CD4-positive, alpha-beta T cell treated with Interleukin-15 for 4 hours (primary cell): ENCODE measurements at places on chromosomes 1 and 21.

DNA sequence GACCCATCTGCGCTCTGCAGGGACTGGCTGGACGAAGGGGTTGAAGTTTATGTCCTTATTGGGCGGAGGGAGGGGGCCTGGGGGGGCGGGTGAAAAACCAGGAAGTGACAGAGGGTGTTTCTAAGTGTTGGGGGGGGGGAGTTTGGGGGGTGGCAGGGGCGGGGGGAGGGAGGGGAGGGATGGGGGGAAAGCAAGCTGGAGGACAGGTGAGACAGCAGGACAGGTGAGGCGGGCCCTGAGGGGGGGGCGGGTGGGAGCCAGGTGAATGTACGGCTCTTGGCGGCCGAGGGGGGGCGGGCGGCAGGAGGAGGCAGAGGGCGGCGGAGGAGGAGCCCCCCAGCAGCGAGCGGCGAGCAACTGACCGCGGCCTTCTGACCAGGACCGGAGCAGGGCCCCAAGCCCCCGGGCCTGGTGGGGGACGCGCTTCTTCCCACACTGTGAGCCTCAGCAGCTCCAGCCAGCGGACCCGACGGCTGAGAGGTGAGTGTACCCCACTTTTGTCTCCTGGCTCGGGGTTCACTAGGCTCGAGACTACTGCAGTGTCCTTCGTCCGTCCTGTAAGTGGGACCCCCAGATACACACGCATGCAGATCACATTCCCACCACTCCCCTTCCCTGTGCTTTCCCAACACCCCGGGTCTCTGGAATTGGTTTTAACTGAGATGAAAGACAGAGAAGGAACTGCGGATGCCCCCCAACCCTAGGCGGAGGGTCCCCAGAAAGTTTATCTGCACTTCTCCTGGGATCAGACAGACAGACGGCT, at the start of gene ZBTB7B:
Gene ZBTB7B (plus strand): TSS at position 339 of the 763 bp plus-strand sequence. CDS start 11,859 bp downstream, outside the sequence.
- no peak for DNase-seq

- no peak for DNase-seq
Observed at GRCh38 chr1:227728892-227729143, 6.3 kb downstream of the JMJD4 start.

DNA sequence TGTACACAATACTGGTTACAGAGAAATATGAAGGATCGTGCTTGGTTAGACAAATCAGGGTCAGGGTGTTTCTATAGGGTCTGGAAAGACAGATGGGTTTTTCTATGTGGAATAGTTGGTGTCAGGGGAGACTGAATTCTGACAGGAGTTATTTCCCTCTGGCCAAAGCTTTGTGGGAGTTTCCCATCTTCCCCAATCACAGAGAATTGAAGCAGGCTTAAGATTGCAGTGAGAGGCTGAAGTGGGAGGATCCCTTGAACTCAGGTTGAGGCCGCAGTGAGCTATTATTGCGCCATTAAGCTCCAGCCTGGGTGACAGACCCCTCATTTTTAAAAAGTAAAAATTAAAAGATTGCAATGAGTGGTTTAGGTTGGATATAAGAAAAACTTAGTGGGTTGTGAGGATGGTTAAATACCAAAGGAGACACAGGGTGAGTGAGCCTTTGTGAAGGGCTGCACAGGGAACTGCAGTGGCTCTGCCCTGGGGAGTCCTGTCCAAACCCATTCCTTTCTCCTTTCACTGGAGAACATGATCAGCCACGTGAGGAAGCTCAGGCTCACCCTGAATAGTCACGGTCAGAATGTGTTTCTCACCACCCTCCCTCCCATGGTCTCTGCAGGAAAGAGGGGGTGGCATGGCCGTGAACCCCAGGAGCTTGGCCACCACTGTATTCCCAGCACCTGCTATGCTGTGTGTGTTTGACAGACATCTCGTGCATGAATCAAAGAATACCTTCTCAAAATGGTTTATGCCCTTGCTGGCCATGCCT, 101.2 kb downstream of the INTS7 start:
- no peak for DNase-seq

GRCh38 chr1:198929961-198930599, 291.2 kb downstream of the PTPRC start:
- DNase-seq, result peak; percentile 38

DNA sequence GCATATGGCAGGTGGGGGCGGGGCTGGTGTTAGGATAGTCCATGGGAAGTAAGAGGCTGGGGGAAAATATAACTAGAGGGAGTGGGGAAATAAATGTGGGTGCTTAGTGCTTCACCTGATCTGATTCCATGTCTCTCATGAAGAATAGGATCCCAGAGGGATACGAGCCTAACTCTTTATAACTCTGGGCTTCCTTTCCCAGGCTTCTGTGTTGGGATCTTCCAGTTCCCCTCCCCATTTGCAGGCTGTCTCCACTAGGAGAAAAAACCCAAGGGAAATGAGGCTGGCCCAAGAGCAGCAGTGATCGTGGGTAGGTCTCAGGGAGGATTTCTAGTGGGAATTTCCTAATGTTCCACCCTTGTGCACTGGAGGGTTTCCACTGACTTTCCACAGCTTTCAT, 1.6 kb downstream of the KCNJ9 start:
- no peak for DNase-seq

- DNase-seq, result no peak
Observed at GRCh38 chr1:33741749-33742148, 122.1 kb upstream of the HMGB4 start.

DNA sequence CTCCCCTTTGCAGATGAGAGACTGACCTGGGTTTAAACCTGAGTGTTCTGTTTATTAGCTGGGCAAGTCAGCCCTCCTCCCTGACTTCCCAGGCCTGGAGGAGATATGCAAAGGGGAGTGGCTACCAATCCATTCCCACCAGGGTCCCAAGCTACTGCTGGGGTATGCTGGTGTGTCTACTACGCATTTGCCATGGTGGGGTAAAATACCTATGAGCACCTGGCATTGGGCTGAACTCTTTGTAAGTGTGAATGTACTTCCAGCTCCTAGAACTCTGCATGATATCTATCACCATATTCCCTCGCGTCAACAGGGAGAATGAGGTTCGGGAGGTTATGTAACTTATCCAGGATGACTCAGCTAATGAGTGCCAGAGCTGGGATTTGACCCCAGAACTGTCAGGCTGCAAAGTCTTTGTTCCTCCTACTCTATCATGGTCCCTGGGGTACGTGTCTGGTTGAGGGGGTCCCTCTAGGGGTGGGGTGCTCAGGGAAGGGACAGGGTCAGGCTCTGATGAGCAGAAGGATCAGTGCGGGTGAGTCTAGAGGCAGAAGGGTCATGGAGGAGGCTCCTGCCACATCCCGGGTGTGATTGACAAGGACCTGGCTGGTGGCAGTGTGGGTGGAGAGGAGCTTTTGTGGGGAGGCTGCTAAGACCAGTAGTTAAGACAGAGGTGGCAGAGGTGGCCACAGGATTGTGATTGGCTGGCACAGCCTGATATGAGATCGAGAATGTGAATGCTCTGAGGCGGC, 16.7 kb downstream of the AMPD2 start:
- DNase-seq, result no peak

- DNase-seq, result no peak
Observed at GRCh38 chr21:35617491-35617890, 442.8 kb downstream of the SETD4 start.

DNA sequence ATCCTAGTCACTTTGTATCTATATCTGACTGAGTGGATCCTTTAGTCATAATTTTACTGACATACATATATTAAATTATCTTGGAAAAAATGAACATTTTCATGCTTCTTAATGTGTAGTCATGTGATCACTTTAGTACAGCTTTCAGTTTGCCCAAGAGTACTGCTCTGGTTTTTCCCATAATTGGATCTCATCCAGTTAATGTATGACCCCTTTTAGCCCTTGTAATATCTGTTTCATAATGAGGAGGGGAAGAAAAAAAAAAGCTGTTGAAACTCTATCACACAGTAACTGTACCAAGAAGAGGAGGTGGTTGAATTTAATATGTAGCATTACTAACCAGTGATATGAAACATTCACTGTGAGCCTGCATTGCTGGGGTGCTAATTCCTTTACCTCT, 328.7 kb downstream of the PTPRC start:
- no peak for DNase-seq

- no peak for DNase-seq
Observed at GRCh38 chr1:163298365-163298764, 23.4 kb upstream of the NUF2 start.

GRCh38 chr1:78176448-78176847, 130.7 kb downstream of the GIPC2 start:
- DNase-seq, result no peak

GRCh38 chr1:87632232-87632631, 303.6 kb downstream of the LMO4 start:
- DNase-seq, result no peak

DNA sequence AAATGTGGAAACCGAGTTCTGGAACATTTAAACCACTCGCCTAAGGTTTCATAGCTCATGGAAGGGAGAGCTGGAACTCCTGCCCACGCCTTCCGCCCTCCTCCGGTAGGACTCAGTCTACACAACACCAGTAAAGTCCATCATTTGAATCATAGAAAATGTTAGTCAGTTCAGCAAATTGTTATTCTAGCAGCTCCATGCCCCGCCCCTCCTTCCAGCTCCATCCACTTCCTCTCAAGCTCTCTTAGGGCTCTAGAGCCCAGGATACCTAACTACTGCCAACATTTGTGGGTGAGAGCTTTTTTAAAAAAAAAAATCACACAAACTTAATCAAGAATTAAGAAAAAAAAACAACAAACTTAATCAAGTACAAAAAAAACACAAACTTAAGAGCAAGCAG, 121.8 kb downstream of the TBX15 start:
- no peak for DNase-seq

- DNase-seq, result no peak
Observed at GRCh38 chr1:207603777-207604176, 41.2 kb upstream of the CR1L start.

DNA sequence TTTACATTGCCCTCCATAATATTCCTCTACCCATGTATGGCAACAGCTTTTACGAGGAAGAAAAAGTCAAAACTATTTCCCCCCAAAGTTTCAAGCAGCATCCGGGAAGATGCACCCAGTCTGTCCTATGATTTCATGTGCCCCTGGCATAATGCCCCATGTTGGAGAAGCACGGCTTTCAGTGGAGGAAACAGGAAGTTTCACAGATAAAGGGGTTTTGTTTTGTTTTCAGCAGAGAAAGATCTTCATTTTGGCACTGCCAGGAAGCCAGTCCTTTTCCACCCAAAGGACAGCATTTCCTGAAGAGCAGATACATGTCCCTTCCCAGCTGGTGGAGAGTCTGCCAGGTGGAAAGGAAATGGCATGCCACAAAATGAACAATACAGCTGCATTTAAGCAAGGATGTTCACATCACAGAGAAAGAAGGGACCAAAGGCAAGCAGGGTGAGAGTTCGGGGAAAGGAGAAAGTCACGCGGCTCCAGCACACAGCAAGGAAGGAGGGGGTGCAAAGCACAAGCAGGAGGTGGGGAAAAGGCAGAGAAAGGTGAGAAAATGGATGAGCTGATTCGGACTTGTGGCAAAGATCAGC, 95.3 kb upstream of the HIVEP3 start:
- no peak for DNase-seq

DNA sequence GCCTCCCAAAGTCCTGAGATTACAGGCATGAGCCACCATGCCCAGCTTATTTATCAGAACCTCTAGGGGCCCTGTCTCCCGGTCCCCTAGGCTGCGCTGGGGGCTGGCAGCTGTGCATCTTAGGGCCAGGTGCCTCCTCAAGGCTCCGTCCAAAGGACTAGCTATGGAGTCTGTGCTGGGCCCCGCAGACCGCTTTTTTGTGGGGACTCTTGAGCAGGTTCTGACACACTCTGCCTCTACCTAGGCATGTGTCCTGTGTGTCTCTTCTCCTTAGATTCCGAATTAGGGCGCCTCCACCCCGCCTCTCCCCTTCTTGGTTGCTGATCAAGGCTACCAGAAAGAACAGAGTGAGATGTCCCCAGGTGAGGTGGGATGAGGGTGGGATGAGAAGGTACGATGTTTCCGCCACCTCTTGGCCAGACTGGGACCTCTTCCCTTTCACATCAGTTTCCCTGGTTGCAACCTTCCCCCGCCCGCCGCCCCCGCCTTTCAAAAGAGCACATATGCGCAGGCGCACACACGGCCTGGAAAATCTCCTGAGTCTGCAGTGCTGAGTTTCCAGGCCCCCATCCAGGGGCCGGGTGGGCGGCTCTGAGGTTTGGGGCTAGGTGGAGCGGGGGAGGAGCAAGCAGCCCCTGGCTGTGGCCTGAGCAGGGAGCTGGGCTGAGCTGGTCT, 5.0 kb upstream of the PTPN7 start:
- no peak for DNase-seq

DNA sequence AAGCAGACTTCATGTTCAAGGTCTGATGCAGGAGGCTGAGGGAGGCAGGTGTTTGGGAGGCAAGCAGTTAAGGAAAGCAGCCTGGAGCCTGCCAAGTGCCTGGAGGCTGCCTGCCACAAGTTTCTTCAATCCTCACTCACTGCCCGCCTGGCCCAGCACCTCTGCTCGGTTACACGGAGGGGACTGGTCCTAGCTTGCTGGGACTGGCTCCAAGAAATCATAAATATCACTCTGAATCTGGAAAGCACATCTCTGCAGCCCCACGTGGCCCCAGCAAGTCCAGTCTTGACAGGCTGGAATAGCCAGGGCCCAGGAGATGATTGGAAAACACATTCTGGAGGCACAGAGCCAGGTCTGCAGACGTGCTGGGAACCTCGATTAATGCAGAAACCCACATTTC, 83.9 kb downstream of the BCAR3 start:
- no peak for DNase-seq

DNA sequence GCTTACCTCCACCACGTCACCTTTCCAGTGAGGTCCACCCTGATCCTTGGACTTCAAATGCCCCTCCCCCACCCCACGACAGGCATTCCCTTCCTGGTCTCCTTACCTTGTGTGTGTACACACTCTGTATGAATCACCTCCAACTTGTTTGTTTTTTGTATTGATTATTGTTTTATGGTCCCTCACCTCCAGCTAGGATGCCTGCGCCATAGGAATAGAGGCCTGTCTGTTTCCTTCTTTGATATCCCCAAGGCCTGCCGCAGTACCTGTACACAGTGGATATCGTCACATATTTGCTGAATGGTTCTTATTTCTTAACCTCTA, 219.6 kb upstream of the POU3F1 start:
- DNase-seq, result no peak

GRCh38 chr1:100340494-100340893, 11.8 kb upstream of the CDC14A start:
- no peak for DNase-seq

DNA sequence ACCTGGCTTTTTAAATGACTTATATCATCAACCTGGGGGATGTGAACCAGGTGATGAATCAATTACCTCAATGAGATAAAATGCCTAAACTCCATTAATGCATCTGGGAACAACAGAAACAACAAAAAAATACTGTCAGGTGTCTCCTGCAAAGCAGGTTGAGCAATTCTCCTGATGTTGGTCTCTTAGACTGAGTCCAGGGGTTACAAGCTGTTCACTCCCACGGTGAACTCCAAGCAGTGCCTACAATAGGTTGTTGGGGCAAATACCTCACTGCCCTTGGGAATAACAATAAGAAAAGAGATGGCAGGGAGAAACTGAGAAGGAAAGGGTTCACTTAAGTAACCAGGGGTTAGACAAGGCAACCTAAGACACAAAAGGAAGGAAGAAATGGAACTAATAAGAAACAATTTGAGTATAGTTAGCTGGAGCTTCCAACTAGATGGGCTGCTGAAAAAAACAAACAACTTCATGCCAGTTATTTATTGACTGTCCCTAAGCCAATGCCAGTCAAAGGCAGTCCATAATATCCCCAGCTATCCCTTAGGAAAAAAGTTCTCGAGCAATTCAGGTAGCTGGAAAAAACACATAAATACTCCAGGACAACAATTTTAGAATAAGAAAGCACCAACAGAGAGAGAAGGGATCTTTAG, 97.6 kb upstream of the MAGI3 start:
- no peak for DNase-seq

- DNase-seq, result no peak
Observed at GRCh38 chr1:155070158-155070621, 6.7 kb downstream of the EFNA4 start.

GRCh38 chr1:159897962-159898361, 2.0 kb downstream of the CFAP45 start:
- DNase-seq, result no peak
